ENCODE measurements at places on chromosomes 7 and 10.

DNA sequence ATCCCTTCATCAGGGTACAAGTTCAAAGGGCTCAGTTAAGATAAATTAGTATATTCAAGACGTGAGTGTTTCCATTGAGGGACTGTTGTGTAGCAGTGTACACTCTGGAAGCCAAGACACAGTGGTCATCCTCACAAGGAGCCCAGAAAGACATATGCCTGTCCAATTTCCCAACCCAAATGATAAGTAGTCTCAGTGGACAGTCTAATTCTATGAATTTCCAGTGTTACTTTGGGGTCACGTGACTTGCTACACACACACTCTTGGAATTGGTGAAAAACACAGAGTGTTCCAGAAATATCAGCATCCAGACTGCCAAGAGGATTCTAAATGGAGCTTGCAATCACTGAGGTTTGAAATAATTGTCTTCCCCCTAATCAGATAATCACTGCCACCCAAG is 365.1 kb downstream of the WDR11 start:
- no peak for DNase-seq

DNA sequence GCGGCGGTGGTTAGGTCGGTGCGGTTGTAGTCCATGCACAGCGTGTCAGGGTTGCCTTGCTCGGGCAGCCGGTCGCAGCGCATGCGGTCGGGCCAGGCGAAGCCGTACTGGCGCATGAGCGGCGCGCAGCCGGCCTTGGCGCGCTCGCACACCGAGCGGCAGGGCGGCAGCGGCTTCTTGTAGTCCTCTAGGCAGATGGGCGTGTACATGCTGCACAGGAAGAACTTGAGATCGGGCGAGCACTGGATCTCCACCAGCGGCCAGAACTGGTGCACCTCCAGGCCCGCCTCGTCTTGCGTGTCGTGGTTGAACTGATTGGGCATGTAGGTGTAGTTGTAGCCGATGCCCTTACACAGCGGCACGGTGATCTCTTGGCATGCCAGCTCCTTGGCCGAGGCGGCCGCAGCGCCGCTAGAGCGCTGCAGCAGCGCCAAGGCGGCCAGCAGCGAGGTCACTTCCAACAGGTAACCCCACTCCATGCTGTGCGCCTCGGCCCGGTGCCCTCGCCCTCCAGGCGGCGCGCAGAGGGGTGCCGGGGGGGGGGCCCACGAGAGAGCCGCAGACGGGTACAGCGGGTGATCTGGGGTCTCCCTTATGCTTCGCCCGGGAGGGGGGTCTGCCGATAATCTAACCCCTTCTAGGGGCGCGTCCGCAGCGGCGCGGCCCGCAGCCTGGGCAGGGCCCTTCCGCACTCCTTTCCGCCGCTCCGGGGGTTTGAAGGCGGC is 983 bp downstream of the FZD8 start:
- DNase-seq: peak; percentile 72

- no peak for DNase-seq
Observed at GRCh38 chr7:252981-253380, 37.0 kb upstream of the FOXL3 start.

- no peak for DNase-seq
Observed at GRCh38 chr7:44608916-44609648, 2.7 kb downstream of the OGDH start.

- no peak for DNase-seq
Observed at GRCh38 chr7:155762655-155763054, 49.6 kb downstream of the SHH start.

Measured in AG04450 (cell line).